ENCODE measurements at places on chromosomes 3 and 15. TPM values are rescaled to one million over a fixed set of nuclear protein-coding genes. Genes with fewer than 3 reads are reported as not detected.

The FBXW12 gene
- not detected for total RNA-seq

The ERC2 gene
- not detected for total RNA-seq

The CTXN2 gene
- total RNA-seq: 0.05 TPM

The TMEM45A gene
- 17.9 TPM for total RNA-seq

The RETNLB gene
- total RNA-seq: not detected

The FGD5 gene
- total RNA-seq: not detected

The ADGRG7 gene
- total RNA-seq: not detected

The SEMA5B gene
- not detected for total RNA-seq

The HCN4 gene
- total RNA-seq: 0.60 TPM

The GRK7 gene
- not detected for total RNA-seq

The STT3B gene
- total RNA-seq: 202 TPM

The SLC22A14 gene
- not detected for total RNA-seq

The TRIP4 gene
- 10.3 TPM for total RNA-seq

The PROK2 gene
- total RNA-seq: not detected

The COL6A5 gene
- total RNA-seq: under 0.01 TPM

The GCSAM gene
- not detected for total RNA-seq

The P2RY12 gene
- total RNA-seq: not detected

The ATP10A gene
- not detected for total RNA-seq

The RARB gene
- total RNA-seq: 0.62 TPM

The MAGEL2 gene
- total RNA-seq: not detected

The PLAAT1 gene
- total RNA-seq: 29.3 TPM

The SPESP1 gene
- not detected for total RNA-seq

The SLC38A3 gene
- not detected for total RNA-seq

The MITF gene
- total RNA-seq: 22.9 TPM

The SPINK8 gene
- not detected for total RNA-seq

The CHRNA3 gene
- total RNA-seq: 0.14 TPM

The FYTTD1 gene
- total RNA-seq: 69.8 TPM

The SLC35G2 gene
- 20.6 TPM for total RNA-seq

The CCDC33 gene
- total RNA-seq: 0.24 TPM

The CFAP100 gene
- total RNA-seq: not detected

The FSTL1 gene
- 812 TPM for total RNA-seq

The WDR93 gene
- total RNA-seq: not detected

The EDC3 gene
- total RNA-seq: 5.8 TPM

The PCLAF gene
- 180 TPM for total RNA-seq

The CD80 gene
- not detected for total RNA-seq

The CAND2 gene
- total RNA-seq: 2.0 TPM
